Fibroblast of the conjunctiva (primary cell): ENCODE measurements at places on chromosomes 4 and X.
A peak's percentile ranks its signal among the peaks of the same experiment; 100 is the strongest.

DNA sequence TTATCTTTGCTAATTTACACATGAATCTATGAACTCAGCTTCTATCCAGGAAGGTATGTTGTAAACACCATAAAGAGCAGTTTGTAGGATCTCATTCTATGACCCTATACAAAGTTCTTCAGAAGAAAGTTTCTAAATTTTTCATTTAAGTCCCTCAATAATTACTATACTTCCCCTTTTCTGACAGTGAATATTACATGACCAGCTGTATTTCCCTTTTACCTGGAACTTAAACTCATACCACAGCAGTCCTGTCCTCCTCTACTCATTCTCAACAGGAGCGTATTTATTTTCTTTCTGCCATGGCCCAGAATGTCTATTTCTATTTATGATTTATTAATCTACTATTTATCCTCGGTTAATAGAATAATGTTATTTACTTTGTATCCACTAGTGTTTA, 15.8 kb downstream of the RASGEF1B start:
- no peak for DNase-seq

DNA sequence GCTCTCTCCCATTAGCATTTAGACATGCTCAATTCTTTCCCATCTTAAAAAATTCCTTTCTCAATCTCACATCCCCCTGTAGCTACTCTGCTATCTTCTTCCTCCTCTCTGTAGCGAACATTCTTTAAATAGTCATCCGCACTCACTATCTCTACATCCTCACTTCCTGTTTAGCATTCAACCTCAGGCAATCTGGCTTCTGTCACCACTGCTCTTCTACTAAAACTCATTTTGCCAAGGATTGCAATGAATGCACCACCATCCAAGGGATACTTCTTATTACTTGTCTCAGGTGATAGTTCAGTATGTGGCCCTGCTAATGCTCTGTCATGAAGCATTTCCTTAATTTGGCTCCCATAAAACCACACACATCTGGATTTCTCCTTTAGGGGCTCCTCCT, 10.9 kb upstream of the TET2 start:
- DNase-seq, result no peak

- no peak for DNase-seq
Observed at GRCh38 chr4:109276482-109277095, 25.9 kb downstream of the COL25A1 start.

- no peak for DNase-seq
Observed at GRCh38 chrX:98548519-98548918, 1664.8 kb downstream of the RPA4 start.

GRCh38 chr4:24772952-24773351, 22.4 kb upstream of the SOD3 start:
- no peak for DNase-seq

DNA sequence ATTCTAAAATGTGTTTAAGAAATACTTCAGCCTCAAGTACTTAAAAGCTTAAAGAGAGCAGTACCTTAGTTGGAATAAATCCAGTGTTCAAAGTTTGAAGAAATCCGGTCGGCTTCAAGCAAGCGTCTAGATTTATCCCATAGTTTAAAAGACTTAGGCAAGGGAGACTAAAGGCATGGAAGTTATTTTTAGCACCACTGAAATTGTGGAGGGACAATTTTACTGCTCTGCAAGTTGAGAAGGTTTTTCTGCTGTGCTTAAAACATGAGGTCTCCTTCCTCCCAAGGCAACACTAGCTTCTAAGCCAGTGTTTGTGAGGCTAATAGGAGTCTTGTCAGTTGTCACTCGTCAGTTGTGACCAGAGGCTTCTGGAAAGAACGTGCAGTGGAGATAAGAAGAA, 183.5 kb downstream of the MSL3 start:
- no peak for DNase-seq

DNA sequence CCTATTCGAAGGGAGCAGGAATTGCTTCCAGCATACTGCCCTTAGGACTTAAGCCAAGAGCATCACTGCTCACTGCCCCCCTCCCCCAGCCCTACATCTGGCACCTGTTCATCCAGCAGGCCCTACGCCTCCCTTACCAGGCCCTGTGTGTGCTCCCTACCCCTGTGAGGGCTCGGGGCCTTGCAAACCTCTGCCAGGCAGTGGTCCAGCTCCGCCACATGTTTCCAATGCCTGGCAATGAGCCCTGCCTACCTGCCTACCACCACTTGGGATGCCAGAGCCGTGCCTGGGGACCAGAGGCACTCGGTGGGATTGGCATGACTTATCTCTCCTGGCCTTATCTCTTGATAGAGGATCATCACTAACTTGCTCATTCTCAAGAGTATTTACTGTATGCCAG, 27.5 kb upstream of the MTM1 start:
- no peak for DNase-seq

DNA sequence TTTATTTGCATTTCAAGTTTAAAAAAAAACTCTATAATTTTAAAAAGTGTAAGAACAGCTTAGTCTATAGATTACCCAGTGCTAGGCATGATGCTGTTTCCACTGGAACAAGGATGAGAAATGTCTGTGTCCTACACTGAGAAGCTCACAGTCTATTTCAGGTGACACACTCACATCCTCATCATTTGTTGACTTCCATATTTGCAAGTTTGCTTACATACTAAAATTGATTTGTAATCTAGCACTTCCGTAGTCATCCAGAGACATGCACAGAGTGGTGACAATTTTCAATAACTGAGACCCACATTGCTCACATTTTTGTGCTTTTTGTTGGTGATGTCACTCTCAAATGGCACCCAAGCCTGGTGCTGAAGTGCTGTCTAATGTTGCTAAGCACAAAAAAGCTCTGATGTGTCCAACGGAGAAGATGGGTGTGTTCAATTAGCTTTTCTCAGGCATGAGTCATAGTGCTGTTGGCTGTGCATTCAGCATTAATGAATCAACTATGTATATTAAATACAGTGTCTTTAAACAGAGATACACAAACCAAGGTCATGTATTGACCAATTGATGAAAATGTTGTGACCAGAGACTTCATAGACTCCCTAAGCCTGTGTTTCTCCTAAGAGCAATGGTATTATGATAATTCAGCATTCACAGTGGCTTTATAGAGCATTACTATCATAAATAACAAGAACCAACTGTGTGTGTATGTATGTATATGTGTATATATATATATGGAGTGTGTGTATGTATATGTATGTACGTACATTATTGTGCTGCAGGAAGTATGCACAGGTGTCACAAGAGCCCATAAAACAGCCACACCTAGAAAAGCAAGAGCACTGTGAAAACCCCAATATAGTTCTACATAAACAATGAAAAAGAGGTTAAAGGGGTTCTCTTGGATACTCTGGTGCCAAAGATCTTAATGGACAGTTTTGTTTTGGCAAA, 31.2 kb upstream of the VCX3B start:
- DNase-seq, result no peak

GRCh38 chr4:7910952-7911578, 28.6 kb downstream of the AFAP1 start:
- DNase-seq, result peak; percentile 82
